ENCODE measurements at places on chromosomes 6 and 20.

- DNase-seq: no peak
Measured at GRCh38 chr6:25229671-25230321, 49.4 kb upstream of the CARMIL1 start.

- DNase-seq: no peak
Measured at GRCh38 chr6:17354700-17355403, 38.5 kb upstream of the CAP2 start.

GRCh38 chr6:48078120-48078519 lies 32.9 kb downstream of the PTCHD4 start:
- DNase-seq: no peak

DNA sequence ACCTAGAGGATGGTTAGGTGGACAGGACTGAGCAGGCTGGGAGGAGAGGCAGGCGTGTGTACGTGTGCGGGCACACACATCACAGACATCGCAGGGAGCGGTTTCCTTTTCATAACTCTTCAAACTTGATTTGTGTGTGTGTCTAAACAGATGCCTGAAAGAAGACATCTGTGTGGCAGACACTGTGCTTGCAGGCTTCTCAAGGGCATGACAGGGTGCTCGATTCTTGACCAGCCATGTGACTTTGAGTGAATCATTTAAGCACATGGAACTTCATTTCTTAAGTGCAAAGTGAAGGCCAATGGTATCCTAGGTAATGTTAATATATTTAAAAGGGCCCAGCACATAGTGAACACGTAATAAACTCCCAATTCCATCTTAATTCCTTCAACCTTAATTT lies 186.5 kb downstream of the SCP2D1 start:
- no peak for DNase-seq

Data from NCI-H2081 (cell line).